Lower leg skin (tissue), 4 donors: ENCODE measurements at places on chromosomes 13 and 19.
A peak's percentile ranks its signal among the peaks of the same experiment; 100 is the strongest.

DNA sequence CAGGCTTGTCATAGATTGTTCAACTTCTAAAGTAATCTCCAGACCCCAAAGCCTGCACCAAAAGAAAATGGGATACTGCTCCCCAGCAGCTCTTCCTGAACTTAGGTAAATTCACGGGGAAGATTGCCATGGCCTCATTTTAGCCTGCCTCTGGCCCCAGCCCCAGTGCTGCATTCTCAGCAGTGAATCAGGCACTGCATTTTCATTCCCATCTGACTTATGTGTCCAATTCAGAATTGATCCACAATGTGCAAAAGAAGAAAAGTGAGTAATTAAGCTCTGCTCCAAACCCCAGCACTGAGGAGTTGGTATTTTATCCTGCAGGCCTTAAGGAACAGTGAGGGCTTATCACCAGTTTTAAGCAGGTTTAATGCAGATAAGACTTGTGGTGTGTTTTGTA is 176.4 kb downstream of the KCTD12 start:
- DNase-seq: no peak

GRCh38 chr13:29958476-29958875 is 108.1 kb upstream of the UBL3 start:
- DNase-seq: peak; percentile 7

DNA sequence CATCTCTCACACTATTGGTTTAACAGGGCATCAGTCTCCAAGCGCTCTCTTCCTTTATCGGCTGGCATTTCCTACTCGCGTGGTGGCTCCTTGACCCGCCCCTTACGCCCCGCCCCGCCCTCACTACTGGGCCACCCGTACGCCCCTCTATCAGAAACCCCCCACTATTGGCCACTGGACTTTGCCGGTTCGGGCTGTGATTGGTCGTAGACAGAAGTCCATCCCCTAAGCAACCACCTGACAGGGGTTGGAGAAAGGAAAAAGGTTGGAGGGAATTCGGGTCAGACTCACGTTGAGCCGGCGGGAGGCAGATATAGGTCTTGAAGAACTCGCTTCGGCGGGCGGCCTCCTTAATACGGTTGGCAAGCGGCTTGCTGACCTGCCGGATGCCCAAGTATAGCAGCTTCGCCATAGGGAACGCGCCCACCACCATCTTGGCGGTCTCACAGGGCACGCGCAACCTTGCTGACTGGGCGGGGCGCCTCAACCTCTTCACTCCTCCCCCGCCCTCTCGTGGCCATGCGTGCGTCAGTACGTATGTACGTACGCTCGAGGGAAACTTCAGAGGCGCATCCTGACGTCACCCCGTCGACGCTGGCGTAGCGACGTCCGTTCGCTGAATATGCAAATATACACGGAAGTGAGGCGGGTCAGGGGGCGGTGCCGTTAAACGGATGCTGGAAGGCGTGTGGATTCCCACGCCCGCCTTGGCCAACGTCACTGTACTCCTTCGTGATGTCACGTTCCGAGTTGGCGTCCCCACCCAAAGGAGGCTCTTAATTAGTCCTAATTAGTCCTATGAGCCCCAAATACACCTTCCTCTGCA is at the start of gene OPA3:
Gene OPA3, minus strand, starts transcription at position 471 of the 826 bp plus-strand sequence. Its CDS starts 38 bp downstream, at position 433.
- DNase-seq: peak; percentile 100

- no peak for DNase-seq
Measured at GRCh38 chr13:73822668-73823592, 311.3 kb downstream of the KLF12 start.
